ENCODE measurements at places on chromosomes 3 and 15.
A peak's percentile ranks its signal among the peaks of the same experiment; 100 is the strongest.

GRCh38 chr3:59438492-59438891 lies 388.7 kb upstream of the CFAP20DC start:
- no peaks in the 10 kb centered on the region for H3K4me1 ChIP-seq
- no peaks in the 10 kb centered on the region for H3K27me3 ChIP-seq
- H3K27ac ChIP-seq = no peak overlapping the region
- DNase-seq = no peak

- H3K4me1 ChIP-seq = no peaks in the 10 kb centered on the region
- DNase-seq = no peak
- H3K36me3 ChIP-seq = no peaks in the 10 kb centered on the region
- H3K27ac ChIP-seq = no peak overlapping the region
- H3K4me3 ChIP-seq = no peak overlapping the region
- no peaks in the 10 kb centered on the region for H3K27me3 ChIP-seq
These were observed 92.5 kb downstream of the CHSY1 start for GRCh38 chr15:101159096-101159935.

DNA sequence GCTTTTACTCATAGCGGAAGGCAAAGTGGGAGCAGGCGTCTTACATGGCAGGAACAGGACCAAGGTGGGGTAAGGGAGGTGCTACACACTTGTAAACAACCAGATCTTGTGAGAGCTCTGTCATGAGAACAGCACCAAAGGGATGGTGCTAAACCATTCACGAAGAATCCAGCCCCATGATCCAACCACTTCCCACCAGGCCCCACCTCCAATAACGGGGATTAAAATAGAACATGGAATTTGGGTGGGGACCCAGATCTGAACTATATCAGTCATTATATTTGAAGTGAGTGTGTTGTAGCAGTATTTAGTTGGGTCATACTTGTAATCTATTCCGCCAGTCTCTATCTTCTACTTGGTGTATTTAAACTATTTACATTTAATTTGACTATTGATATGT lies 190.9 kb downstream of the RPLP1 start:
- no peak overlapping the region for H3K4me3 ChIP-seq
- H3K27ac ChIP-seq = no peak overlapping the region
- peaks cover 4% of the 10 kb centered on the region for H3K4me1 ChIP-seq
- no peak for DNase-seq
- H3K27me3 ChIP-seq = no peaks in the 10 kb centered on the region

GRCh38 chr3:154244644-154245043 lies 79.6 kb downstream of the DHX36 start:
- no peak overlapping the region for H3K27ac ChIP-seq
- no peaks in the 10 kb centered on the region for H3K4me1 ChIP-seq
- DNase-seq = no peak
- H3K36me3 ChIP-seq = no peaks in the 10 kb centered on the region
- H3K4me3 ChIP-seq = no peak overlapping the region
- no peaks in the 10 kb centered on the region for H3K27me3 ChIP-seq

DNA sequence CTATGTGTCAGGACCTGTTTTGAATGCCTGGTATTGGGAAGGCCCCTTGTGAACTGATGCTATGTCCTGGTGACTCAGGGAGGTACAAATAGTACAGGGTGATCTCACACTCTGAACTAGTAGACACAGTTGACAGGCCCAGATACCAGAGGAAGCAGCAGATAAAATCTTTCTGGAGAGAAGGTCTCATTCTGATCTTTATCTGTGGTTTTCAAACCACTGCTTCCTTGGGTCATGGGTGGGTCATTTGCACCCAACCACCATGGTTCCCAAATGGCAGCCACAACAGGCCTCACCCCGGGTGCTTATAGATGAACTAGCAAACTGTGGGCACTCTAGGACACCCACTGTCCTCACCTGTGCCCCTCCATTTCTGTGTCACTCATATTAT lies 43.4 kb downstream of the PXYLP1 start:
- H3K36me3 ChIP-seq = no peaks in the 10 kb centered on the region
- H3K4me1 ChIP-seq = peaks cover 1% of the 10 kb centered on the region

- H3K27ac ChIP-seq = no peak overlapping the region
- H3K36me3 ChIP-seq = no peaks in the 10 kb centered on the region
- H3K4me1 ChIP-seq = peaks cover 26% of the 10 kb centered on the region
- DNase-seq = no peak
- no peak overlapping the region for H3K4me3 ChIP-seq
- no peaks in the 10 kb centered on the region for H3K27me3 ChIP-seq
These were observed 4.8 kb downstream of the CCDC12 start for GRCh38 chr3:46971742-46972141.

GRCh38 chr3:46183330-46183729 lies 24.8 kb downstream of the CCR1 start:
- no peak overlapping the region for H3K27ac ChIP-seq
- no peak for DNase-seq
- H3K27me3 ChIP-seq = no peaks in the 10 kb centered on the region
- H3K4me3 ChIP-seq = no peak overlapping the region
- H3K4me1 ChIP-seq = no peaks in the 10 kb centered on the region

DNA sequence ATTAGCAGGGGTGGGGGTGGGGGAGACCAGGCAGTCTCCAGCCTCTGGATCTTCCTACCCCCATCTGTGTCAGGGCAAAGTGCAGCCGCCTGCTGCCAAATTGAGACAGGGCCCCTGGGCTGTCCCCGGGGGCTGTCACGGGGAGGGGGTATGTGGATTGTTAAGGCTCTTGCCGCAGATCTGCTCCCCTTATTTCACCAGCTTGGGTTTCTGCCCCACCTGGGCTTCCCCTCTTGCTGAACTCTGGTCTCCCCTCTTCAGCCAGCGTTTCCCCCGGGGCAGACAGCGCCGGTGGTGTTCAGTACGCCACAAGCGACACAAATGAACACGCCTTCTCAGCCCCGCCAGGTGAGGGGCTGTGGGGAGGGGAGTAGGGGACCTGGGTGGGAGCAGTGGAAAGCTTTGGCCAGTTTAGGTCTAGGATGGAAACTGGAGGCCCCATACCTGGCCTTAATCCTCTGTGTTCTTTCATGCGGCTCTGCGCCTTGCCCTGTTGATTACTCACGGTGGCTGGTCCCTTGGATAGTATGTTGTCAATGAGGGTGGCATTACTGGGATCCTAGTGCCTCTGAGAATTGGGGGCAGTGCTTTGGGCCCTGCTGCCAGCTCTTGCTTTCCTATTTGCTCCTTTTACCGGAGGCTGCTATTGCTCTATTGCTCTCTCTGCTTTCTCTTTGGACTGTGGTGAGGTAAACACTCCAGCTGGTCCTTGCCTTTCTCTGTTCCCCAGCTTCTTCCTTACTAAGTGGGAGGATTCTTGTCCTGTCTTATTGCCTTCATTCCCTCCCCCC lies 1.7 kb downstream of the EIF4G1 start:
- H3K36me3 ChIP-seq = no peaks in the 10 kb centered on the region
- no peaks in the 10 kb centered on the region for H3K27me3 ChIP-seq
- peak overlapping the region; percentile 52 for H3K4me3 ChIP-seq
- peaks cover 13% of the 10 kb centered on the region for H3K4me1 ChIP-seq

DNA sequence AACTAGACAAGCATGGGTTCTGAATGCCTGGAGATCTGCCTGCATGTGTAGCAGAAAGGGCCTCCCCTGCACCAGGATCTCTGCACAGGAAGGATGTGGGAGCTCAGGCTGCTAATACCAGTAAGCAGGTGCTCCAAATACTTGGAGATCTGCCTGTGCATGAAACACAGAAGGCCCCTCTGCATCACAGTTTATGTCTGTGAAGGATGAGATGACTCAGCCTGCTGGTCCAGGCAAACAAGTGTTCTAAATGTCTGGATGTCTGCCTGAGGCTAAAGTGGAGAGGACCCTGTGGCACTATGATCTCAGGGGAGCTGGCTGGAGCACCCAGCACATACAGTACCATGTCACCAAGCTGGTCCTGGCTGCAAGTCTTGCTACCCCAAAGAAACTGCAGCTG lies 678.8 kb downstream of the MCTP2 start:
- no peaks in the 10 kb centered on the region for H3K27me3 ChIP-seq
- no peaks in the 10 kb centered on the region for H3K4me1 ChIP-seq
- no peak overlapping the region for H3K4me3 ChIP-seq
- H3K27ac ChIP-seq = no peak overlapping the region
- no peaks in the 10 kb centered on the region for H3K36me3 ChIP-seq
- DNase-seq = no peak

- H3K27me3 ChIP-seq = no peaks in the 10 kb centered on the region
- no peak for DNase-seq
- no peak overlapping the region for H3K4me3 ChIP-seq
- no peak overlapping the region for H3K27ac ChIP-seq
- H3K4me1 ChIP-seq = no peaks in the 10 kb centered on the region
- H3K36me3 ChIP-seq = no peaks in the 10 kb centered on the region
These were observed 29.6 kb upstream of the RPL32 start for GRCh38 chr3:12870942-12871341.

DNA sequence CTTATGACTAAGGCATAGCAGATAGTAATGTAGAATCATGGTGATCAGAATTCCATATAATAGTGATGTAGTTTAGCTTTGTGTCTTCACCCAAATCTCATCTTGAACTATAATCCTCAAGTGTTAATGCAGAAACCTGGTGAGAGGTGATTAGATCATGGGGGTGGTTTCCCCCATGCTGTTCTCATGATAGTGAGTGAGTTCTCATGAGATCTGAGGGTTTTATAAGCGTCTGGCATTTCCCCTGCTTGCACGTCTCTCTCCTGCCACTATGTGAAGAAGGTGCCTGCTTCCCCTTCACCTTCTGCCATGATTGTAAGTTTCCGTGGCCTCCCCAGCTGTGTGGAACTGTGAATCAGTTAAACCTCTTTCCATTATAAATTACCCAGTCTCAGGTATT lies 138.7 kb upstream of the CBLB start:
- no peaks in the 10 kb centered on the region for H3K27me3 ChIP-seq
- H3K27ac ChIP-seq = no peak overlapping the region
- no peak overlapping the region for H3K4me3 ChIP-seq
- H3K36me3 ChIP-seq = no peaks in the 10 kb centered on the region

DNA sequence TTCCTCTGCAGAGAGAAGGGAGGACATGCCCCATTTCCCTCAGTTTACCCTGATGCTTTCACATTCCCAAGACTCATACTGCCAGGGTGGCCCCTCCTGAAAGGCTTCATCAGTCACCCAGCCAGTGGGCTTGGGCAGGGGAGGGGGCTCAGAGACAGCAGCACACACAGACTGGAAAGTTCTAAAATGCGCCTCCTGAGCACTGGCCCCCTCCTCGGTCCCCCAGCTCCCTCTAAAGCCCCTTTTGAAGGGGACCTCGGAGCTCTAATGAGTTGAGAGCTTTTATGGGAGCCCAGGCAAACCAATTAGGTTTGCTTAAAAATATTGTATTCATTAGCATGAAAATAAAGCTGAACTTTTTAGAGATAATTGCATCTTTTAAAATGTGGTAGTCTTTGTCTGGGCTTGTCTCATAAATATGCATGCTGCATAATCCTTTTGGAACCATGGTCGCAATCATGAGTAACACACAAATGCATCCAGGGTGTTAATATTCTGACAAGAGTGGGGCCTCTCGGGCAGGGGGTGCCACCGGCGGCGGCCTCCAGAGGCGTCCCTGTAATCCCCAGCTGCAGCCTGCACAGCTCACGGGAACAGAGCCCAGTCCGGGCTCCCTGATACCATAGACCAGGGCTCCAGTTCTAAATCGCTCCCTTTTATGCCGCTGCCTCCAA lies 78.5 kb downstream of the RPLP1 start:
- no peak overlapping the region for H3K4me3 ChIP-seq
- no peaks in the 10 kb centered on the region for H3K27me3 ChIP-seq
- H3K27ac ChIP-seq = no peak overlapping the region
- DNase-seq = no peak

DNA sequence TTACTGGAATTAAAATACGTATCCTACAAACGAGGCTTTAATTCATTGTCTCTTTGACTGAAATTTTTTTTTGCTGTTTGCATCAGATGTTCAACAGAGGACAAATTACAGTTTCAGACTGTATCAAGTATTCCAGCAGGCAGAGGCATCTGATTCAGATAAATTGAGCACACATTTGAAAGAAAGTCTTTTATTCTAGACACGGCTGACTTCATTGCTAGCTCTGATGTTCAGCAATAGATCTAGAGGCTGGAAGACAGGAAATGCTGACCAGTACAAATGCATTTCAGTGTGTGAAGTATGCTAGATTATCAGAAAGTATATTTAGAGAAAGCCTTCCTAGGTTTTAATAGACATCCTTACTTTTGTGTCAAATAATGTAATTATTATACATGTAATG lies 472.2 kb downstream of the NLGN1 start:
- no peak for DNase-seq
- no peaks in the 10 kb centered on the region for H3K36me3 ChIP-seq
- H3K4me1 ChIP-seq = peaks cover 3% of the 10 kb centered on the region
- H3K4me3 ChIP-seq = no peak overlapping the region
- H3K27ac ChIP-seq = no peak overlapping the region

DNA sequence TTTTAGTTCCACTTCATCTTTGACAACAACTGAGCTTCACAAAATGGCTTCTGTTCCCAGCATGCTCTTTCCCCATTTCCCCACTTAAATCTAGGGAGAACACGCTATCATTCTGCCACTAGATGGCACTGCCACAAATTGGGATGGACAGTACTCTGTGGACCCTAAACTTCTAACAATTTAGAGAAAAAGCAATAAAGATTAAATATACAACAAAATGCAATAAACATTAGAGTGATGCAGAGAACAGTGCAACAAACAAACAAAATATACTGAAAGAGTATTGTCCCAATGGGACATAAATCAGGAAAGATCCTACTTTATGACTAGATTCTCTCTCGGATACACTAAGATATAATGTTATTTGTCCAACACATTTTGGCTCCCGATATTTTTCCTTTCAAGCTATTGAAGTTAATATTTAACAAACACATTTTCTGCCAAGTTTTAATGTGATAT lies 169.7 kb upstream of the TMCO5A start:
- no peak overlapping the region for H3K4me3 ChIP-seq
- H3K27ac ChIP-seq = no peak overlapping the region
- H3K36me3 ChIP-seq = no peaks in the 10 kb centered on the region
- no peaks in the 10 kb centered on the region for H3K27me3 ChIP-seq

DNA sequence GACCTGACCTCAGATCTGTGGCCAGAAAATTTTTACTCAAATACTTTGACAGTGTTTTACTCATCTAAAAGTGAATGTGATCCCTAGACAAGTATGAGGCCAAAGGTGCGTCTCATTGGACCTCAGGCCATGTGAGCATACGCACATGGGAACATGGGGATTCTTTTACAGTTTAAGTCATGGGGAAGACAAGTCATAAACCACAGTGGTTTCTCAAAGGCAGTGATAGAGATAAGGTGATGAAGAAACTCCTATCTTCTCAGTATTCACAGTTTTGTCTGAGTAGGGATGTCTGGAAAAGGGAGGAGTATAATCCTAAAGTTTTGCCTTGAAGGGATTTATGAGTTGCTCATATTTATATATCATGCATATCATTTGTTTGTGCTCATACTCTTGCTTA lies 173.8 kb downstream of the FNDC3B start:
- no peak for DNase-seq
- H3K4me3 ChIP-seq = no peak overlapping the region
- no peaks in the 10 kb centered on the region for H3K27me3 ChIP-seq
- no peak overlapping the region for H3K27ac ChIP-seq
- H3K36me3 ChIP-seq = no peaks in the 10 kb centered on the region
